CD4-positive, alpha-beta T cell treated with Interleukin-12 subunit alpha and Interleukin-12 subunit beta, for 1 hour (primary cell): ENCODE measurements at places on chromosomes 3 and 15.
A peak's percentile ranks its signal among the peaks of the same experiment; 100 is the strongest.

- DNase-seq = no peak
These were observed 479.4 kb downstream of the RBMS3 start for GRCh38 chr3:29760226-29760685.

DNA sequence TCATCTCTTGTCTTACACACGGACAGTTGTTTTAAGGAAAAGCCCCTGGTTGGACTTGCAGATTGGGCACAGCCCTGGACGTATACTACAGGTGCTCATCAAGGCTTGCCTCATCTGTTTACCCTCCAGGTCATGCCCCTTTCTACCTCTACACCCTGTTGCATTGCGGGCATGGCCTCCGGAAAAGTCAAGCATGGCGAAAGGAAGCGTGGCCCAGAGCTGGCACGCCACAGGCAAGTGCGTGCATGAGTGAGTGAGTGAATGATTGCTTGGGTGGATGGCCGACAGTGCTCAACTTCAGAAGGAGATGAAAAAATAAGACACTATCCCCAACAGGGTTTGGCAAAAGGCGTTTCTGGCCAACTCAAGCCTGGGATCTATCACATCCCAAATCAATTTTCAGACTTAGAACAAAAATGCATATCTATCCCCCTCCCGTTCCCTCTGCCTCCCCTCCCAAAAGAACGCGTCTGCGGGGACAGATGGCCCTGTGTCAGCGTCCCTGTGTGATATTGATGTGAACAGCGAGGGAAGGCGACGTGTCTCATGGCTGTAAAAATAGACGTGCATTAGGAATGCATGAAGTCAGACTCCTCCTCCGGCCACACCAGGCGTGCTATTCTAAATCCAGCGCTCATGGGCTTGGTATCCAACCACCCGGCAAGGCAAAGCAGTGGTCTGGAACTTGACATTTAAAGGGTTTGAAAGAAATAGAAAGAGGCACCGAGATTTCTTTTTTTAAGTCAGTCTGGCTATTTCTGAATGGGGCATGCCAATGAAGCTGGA lies 96.0 kb downstream of the RPLP1 start:
- DNase-seq = no peak

DNA sequence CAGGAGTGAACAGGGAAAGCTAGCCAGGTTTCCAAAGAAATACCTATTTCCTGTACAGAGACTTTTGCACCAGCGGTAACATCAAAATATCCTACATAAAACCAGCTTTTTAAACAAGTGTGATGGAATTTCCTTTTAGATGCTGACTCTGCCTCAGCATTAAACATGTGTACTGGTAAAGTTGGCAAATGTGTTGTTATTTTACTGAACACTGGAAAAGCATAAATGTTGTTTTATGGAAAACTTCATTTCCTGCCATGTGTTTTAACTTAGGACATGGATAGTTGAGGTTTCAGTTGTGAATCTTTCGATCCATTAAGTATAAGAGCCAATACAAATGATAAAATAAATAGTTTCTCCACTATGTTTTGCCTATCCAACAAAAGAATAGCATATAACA lies 15.7 kb downstream of the OXNAD1 start:
- no peak for DNase-seq

GRCh38 chr15:99239545-99240198 lies 9.7 kb downstream of the TTC23 start:
- DNase-seq = peak; percentile 16

DNA sequence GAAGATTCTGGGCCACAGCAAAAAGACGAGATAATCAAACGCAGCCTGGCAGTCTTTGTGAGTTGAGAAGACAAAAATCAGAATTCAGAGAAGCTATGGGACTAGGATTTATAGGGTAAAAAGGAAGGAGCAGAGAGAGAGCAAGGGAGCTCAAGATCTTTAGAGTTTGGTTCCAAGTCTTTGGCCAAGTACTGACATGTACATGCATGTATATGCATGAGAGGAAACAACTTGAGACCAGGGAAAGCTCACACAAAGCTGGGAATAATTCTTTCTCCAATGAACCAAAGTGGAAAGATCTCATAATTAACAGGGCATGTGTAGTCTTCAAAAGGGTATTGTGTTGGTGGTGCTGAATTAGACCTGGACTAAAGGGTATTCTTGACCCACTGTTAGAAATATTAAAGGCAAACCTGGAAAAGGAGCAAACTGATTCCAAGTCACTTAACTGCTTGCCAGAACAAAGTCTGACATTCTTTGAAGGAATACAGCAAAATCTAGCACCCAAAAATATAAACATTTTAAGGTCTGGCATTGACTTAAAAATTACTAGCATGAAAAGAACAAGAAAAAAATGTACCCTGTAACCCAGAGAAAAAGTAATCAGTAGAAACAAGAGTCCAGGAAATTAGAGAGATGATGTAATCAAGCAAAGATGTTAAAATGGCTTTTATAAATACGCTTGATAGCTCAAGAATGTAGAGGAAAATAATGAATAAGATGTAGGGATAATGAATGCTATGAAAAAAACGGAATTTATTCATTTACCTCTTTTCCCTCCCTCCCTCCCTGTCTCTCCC lies 226.0 kb upstream of the CGNL1 start:
- no peak for DNase-seq
